ENCODE measurements at places on chromosomes 16 and 17. TPM values are rescaled to one million over a fixed set of nuclear protein-coding genes. Genes with fewer than 3 reads are reported as not detected.

SHCBP1 gene
- total RNA-seq, result 37.0 TPM

SBK1 gene
- 35.3 TPM for total RNA-seq

METTL23 gene
- 30.9 TPM for total RNA-seq

PRDM7 gene
- total RNA-seq, result not detected

DNA sequence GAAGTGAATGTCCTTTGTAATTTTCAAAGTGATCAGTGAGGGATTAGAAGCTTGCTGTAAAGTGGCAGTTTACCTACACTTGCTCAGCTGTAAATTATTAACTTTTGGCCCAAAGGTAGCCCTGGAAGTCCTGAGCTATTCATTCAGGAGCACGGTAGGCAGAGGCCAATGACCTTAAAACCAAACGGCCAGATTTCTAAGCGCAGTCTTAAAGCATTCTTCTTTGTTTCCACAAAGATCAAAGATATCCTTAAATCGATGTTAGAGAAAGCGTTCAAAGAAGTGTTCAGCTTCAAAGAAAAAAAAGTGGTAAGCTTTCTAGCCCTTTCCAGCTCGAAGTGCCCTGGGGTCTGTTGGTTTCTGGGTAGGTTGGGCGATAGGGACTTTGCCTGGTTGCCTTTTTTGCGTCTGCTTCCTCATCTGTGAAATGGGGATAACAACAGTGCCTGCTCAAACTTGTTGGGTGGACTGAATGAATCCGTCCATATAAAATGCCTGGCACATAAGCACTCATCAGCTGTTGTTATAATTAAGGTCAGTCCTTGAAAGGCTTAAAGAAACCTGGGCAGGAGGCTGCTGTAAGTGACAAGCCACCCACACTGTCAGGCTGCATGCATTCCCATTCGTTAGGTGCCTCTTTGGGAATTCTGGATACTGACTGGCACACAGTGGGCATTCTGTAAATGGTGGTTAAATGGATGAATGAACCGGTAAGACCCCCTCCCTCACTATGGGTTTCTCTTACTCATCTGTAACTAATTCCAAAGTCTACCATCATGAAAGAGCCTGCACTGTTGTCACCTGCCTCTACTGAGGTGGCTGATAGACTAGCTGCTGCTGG, 113.2 kb downstream of the PRKCA start:
- H3K4me1 ChIP-seq, result peaks cover 64% of the 10 kb centered on the region
- H3K27ac ChIP-seq, result peak overlapping the region; percentile 42
- peaks cover 22% of the 10 kb centered on the region for H3K36me3 ChIP-seq
- no peaks in the 10 kb centered on the region for H3K27me3 ChIP-seq

DNA sequence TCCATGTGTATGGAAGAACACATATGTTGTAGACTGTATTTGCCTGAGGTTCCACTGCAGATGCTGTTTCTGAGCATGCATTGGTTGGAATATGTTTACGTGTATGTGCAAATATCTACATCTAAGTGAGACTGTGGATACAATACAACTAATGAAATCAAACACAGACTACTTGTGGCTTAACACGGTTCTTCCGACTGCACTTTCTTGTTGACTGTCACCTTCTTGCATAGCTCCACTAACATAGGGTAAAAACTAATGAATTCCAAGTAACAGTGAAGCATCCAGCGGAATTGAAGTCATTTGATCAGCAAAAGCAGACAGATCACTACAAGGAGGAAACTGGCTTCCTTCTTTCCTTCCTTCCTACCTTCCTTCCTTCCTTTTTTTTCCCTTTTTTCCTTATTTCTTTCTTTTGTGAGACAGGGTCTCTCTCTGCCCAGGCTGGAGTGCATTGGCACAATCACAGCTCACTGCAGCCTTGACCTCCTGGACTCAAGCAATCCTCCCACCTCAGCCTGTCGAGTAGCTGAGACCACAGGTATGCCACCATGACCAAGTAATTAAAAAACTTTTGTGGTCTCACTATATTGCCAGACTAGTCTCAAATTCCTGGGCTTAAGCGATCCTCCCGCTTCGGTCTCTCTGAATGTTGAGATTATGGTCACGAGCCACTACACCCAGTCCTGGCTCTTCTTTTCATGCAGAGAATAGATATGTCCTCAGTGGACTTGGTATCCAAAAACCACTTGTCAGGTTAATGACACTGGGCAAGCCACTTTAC, 22.0 kb upstream of the CCL1 start:
- no peak for DNase-seq
- H3K27me3 ChIP-seq, result peaks cover 24% of the 10 kb centered on the region
- no peak overlapping the region for H3K4me3 ChIP-seq
- peaks cover 34% of the 10 kb centered on the region for H3K4me1 ChIP-seq
- no peaks in the 10 kb centered on the region for H3K36me3 ChIP-seq

GRCh38 chr16:69049603-69050375, 55.7 kb upstream of the HAS3 start:
- peaks cover 3% of the 10 kb centered on the region for H3K36me3 ChIP-seq
- H3K27me3 ChIP-seq, result no peaks in the 10 kb centered on the region
- DNase-seq, result no peak
- no peak overlapping the region for H3K4me3 ChIP-seq

DNA sequence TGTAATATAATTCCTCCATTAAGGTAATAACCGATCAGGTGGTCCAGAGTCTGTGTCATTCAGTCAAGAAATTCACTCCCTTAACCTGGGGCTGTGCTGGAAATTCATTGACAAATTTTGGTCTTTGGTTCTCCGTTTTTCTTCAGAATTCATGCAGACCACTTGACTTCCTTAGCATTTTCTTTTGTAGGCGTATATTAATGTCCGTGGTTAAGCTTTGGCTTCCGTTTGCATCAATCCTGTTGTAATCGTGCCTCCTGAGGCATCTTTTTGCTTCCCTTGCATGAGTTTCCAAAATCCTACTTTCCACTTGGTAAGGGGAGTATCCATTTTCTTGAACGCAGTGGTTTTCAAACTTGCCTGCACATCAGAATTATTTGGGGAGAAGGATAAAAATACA, 9.0 kb downstream of the LRRC37B start:
- DNase-seq, result no peak
- H3K4me3 ChIP-seq, result no peak overlapping the region
- peaks cover 35% of the 10 kb centered on the region for H3K4me1 ChIP-seq
- H3K36me3 ChIP-seq, result peaks cover 10% of the 10 kb centered on the region

All from activated CD8-positive, alpha-beta T cell treated with anti-CD3 and anti-CD28 coated beads for 36 hours (primary cell).